Astrocyte of the hippocampus (primary cell): ENCODE measurements at places on chromosomes 4 and X.
A peak's percentile ranks its signal among the peaks of the same experiment; 100 is the strongest.

- no peak for DNase-seq
Observed at GRCh38 chr4:4299006-4299405, 9.0 kb downstream of the ZBTB49 start.

- no peak for DNase-seq
Observed at GRCh38 chr4:87977521-87978278, 2.2 kb downstream of the SPP1 start.

- DNase-seq: no peak
Observed at GRCh38 chrX:103818842-103819619, 13.0 kb downstream of the RAB9B start.

- peak; percentile 53 for DNase-seq
Observed at GRCh38 chr4:168514249-168514852, 17.5 kb downstream of the PALLD start.

- DNase-seq: no peak
Observed at GRCh38 chr4:20084488-20084887, 167.2 kb upstream of the SLIT2 start.

DNA sequence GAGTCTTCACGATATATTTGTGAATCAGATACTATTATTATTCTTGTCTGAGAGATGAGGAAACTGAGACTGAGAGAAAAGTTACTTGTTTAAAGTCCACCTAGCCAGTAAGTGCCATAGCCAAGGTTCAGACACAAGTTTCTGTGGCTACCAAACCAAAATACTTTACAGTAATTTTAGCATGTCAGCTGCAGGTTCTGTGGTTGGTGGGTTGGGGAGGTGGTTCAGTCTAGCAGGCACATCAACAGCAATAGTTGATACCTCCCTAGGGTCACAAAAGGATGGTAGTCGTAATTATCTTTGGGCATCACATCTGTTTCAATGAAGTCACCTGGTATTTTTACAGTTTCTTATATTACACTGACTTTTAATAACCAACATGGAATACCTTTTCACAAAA lies 35.6 kb upstream of the EDA2R start:
- no peak for DNase-seq

DNA sequence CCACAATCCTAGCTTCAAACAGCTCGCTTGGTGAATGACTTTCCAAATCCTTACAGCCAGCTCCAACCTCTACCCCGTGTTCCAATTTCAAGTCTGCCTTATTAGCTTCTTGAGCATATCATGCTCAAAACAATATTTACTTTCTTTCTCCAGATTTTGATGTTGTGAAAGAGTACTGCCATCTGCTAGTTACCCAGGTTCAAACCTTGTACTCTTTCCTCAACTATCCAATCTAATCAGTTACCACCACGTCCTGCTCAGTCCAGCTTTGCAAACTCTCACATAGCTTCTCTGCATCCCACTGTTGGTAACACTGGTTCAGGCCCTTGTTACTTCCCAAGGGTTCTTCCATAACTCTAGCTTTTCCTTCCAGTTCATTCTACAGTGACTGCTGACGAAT lies 179.1 kb downstream of the NR3C2 start:
- no peak for DNase-seq
